BE2C (cell line): ENCODE measurements at places on chromosomes 4 and X.

DNA sequence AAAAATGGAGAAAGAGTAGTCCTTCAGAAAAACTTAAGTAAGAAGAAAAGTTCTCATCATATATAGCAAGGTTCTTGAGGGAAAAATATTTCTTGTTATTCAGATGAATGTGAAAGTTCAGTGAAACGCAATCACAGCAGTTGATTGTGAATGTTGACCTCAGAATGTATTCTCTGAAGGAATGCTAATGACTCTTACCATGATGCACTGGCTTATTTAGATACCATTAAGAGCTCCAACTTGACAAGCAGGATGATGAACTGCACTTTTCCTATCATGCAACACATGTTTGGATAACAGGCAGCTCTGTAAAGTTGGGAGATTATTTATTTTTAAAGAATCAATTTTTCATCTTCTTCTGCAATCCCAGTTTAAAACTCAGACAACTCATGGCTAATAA is 115.5 kb upstream of the MYOZ2 start:
- no peak for DNase-seq

- DNase-seq, result no peak
Observed at GRCh38 chrX:98795636-98796035, 1614.4 kb downstream of the PCDH19 start.

DNA sequence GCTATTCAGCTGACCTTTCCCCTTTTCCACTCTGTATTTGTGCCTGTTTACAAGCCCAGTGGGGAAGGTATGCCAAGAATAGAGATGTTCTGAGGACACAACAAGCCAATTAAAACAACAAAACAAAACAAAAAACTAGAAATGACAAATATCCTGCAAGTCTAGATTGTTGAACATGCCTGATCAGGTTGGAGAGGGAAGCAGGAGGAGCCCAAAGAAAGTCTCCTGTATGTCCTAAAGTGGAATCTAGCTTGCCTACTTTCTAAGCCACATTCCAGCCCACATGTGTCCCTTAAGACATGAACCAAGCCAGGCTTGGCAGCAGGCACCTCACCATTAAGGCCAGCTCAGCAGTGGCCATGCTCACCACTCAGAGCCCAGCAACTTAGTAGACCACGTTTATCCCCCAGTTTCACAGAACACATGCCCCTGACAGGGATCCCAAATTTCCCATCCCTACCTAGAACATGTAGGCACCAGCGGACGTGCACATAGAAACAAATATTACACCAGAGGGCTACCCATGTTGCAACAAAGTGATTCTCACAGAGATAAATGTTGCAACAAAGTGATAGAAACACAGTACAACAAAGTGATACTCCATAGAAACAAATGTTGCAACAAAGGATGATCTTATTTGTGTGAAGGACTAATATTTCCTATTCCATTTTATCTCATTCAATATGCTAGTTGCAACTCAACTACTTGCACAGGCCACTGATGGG is 48.3 kb downstream of the CD99L2 start:
- DNase-seq, result no peak

GRCh38 chr4:68410643-68411042 is 36.6 kb upstream of the TMPRSS11E start:
- no peak for DNase-seq

GRCh38 chr4:1932736-1933135 is 61.5 kb downstream of the NSD2 start:
- DNase-seq, result no peak

GRCh38 chr4:41644288-41644914 is 104.1 kb downstream of the PHOX2B start:
- DNase-seq, result peak; percentile 90

DNA sequence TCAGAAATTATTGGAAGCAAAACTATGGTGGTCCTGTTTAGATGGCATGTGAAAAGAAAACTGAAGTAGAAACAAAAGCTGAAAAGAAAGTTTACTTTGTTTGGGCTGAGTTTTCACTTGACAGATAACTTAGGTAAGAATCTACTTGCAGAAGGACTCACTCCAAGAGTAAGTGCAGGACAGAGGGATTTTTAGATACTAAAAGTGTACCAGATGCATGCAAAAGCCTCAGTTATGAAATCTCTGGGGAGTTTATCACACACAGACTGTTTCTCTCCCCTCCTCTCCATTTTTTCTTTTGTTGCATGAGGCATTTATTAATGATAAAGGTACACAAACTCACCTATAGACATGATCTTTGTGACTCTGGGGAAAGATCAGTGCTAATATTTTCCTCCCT is 127.5 kb upstream of the GIMD1 start:
- DNase-seq, result no peak
